ENCODE measurements at places on chromosomes 2 and 18.

GRCh38 chr2:71082402-71083252 is 14.2 kb downstream of the NAGK start:
- DNase-seq: no peak

DNA sequence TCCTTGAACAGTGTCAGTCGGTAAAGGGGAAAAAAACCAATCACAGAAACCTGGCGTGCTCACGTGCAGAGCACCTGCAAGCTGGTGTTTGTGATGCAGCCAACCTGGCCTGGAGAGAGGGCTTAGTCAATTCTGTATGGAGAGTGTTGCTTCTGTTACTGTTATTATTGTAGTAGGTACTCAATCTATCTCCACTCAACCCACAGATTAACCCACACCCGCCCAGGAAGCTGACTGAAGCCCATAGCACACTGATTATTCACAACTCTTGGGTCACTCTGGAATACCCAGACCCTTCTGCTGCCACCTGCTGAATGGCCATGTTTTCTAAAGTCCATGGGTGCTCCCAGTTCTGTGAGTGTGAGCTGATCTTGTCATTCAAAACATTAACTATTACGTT is 53.9 kb downstream of the TNFRSF11A start:
- peak; percentile 54 for DNase-seq

DNA sequence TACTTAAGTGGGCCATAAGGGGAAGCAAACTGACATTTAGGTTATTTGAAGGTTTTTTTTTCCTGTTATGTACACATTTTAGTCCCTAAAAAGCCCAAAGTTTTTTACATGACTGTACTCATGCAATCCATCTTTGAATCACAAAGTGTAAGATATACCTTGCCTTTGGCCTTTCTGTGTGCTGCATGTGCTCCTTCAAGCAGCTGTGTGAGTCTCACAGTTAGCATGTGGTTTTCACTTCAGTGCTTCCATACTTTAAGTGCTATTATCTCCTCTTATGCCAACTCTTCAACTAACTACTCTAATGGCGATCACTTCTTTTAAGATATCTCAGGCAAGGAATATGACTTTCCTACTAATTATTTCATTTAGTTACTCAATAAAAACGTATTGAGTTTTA is 597.1 kb upstream of the ACVR2A start:
- no peak for DNase-seq

DNA sequence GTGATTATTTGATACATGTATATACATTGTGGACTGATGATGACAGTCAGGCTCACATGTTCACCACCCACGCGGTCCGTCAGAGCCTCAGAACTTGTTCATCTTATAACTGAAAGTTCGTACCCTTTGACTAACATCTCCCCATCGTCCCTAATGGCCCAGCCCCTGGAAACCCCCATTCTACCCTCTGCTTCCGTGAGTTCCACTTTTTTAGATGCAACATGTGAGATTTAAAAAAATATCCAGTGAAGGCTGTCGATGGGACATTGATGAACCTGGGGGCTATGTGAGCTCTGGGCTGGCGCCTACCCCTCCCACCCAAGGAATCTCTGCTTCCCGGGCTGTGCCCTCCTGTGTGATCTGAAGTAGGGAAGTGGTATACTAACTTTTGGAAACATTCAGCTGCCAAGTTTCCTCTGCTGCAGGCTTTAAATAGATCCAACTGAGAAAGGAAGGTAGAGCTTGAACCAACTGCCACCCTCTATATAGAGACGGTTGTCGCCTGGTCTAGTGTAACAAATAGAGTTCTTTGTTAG is 163.8 kb downstream of the FAM210A start:
- DNase-seq: no peak

DNA sequence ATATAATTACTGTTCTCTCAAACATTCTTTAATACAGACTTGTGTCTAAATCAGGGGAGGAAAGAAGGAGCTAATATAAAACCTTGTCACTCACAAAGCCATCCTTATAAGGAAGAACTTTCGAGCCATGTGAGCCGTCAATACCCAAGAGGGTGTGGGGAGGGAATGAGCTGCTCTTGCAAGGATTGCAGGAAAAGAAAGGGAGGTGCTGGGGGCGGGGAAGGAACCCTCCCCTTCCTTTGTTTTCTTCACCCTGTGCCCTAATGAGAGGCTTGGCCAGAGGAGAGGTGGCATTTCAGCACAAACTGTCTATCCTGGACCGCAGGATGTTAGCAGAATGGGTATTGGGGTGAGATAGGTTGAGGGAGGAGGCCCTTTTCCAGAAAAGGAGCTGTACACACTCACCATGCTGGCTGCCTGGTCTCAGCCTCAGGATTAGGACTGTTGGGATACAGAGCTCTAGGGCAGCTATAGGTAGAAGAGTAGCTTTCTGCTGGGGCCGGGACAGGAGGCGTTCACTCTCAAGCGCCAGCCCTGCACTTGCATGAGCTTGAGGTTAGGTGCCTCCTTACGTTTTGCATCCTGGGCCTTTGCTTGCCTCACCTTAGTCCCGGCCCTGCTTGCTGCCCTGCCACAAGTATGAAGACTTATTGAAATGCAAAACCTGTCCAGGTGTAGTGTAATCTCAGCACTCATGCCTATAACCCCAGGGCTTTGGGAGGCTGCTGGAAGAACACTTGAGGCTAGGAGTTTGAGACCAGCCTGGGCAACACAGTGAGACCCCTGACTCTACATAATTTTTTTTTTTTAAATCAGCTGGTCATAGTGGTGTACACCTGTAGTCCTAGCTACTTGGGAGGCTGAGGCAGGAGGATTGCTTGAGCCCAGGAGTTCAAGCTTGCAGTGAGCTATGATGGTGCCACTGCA is 190.5 kb downstream of the LOXHD1 start:
- no peak for DNase-seq

DNA sequence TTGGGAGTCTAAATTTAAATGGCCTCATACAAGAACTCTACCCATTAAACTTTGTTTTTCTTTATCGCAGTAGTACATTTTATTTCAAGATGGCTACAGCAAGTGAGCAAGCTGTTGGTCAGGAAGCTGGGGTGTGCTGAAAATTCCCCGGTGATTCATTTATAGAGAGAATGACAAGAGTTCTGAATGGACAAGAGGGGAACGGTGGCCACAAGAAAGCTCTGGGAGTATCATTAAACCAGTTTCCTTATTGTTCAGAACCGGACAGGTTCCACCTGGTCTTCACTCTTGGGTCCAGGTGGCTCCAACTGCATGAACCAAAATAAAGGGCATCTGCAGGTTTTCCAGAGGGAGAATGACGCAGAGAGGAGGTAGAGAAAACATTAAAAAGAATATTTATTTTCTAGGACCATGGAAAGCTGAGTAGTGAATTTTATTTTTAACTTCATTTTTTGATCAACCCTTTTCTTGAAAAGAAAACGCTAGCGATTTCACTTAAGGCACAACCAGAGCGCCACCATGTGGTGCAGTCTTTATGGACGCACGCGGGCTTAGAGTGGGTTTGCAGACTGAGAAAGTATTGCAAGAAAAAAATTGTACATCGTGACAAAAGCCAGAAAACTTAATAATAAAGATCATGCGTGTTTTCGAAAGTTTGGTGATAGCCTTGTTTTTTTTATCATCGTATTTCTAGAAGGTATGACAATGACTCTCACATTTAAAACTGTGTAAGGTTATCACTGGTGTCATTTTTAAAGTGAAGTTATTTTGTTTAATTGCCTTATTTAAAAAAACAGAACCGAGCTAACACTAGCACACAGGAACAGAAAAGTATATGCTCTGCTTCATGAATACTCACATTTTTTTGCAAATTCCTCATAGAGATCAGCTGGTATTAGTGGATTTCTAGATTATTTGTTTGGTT is 97.9 kb upstream of the NOL4 start:
- DNase-seq: peak; percentile 53

DNA sequence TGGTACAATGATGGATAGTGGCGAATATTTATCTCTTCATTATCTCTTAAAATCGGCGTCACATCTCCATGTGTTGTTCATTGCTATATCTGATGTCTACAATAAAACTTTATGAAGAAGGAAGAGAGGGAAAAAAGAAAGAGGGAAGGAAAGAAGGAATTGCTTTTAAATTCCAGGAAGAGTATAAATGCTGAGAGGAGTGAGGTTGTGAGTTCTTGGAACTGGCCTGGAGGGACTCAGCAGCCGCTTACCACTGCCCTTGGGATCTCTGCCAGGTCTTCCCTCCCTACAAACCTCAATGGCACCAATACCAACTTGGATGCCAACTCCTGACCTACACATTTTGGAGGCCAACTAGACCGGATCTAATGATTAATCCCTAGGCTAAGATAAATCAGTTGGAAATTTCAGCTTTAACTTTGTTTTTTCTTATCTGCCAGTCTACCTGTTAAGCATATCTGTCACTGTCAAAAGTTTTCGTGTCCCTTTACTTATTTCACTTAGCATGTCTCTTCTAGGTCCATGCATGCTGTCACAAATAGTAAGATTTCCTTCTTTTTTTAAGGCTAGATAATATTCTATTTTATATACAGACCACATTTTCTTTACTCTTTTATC is 9.8 kb downstream of the SCN9A start:
- DNase-seq: no peak

- DNase-seq: no peak
Observed at GRCh38 chr2:222305516-222306392, 7.0 kb upstream of the PAX3 start.

DNA sequence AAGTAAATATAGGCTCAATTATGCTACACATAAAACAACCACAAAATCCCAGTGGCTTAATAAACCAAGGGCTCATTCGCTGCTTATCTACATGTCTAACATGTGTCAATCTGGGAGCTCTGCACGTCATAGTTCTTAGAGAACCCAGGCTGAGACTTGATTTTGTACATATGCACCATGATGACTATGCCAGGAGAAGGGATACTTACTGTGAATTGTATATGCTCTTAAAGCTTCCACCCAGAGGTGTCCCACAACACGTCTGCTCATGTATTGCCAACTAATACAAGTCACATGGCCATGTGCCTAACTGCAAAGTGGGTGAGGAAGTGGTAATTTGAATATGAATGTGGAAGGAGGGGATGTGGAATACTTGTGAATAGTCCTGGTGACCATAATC is 262.1 kb downstream of the CPS1 start:
- DNase-seq: peak; percentile 94

GRCh38 chr18:57423821-57424220 is 11.4 kb upstream of the ONECUT2 start:
- no peak for DNase-seq

DNA sequence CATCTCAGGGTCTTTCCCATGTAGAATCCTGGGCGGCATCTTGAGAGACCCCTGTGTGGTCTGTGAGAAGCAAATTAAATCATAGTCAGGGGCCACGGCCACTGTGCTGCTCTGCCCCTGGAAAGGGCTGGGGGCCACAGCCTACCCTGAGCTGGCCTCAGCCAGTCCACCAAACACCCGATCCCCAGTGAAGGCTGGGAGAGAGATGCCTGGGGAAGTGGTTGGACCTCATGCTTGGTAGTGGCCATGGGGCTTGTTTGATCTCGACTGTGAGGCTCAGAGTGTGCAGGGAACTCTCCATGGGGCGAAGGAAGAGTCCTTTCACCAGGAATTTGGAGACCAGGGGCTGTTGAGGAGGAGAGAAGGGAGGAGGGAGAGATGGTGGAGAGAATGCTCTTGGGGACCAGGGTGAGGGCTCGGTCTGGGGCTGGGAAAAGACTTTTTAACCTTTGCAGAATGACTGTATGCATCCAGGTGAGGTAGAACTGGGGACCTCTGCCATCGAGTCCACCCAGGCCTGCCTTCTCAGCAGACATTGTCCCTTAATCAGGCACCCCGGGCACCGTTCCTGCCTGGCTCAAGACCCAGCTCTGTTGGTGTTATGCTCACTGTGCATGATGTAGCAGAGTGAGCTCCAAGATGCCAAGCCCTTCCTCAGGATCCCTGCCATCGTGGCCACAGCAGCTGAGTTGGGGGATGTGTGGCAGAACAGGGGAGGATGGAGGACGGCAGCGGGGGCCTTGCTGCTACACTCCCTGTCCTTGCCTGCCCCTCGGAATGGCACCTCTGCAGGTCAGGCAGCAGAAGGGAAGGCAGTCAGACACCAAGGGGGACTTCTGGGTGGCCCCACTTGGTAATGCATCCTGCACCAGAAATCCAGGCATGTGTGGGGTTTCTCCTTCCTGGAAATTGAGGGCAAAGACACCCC is 249.9 kb downstream of the DYSF start:
- DNase-seq: no peak

GRCh38 chr2:101125374-101125773 is 25.8 kb downstream of the TBC1D8 start:
- DNase-seq: peak; percentile 77

DNA sequence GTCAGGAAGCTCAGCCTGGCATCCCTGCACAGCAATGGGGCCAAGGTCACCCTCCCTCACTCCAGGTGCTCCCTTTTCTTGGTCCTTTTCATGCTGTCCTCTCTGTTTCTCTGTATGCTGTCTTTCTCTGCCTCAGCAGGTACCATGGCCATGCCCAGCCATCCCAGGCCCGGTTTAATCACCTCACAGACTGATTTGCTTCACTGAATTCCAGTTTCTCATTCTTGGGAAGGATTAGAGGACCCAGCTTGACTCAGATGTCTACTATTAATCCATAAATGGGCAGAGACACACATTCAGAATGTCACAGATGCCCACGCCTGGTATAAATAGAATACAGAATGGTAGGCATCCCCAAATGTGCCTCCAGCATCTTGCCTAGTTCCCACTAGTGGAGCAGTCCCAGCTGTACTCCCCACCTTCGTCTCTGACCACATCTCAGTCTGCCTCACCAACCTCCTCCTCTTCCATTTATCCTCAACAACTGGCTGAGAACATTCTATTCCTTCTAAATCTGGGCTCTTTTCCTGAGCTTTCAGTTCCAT is 14.2 kb upstream of the L3MBTL4 start:
- DNase-seq: no peak

DNA sequence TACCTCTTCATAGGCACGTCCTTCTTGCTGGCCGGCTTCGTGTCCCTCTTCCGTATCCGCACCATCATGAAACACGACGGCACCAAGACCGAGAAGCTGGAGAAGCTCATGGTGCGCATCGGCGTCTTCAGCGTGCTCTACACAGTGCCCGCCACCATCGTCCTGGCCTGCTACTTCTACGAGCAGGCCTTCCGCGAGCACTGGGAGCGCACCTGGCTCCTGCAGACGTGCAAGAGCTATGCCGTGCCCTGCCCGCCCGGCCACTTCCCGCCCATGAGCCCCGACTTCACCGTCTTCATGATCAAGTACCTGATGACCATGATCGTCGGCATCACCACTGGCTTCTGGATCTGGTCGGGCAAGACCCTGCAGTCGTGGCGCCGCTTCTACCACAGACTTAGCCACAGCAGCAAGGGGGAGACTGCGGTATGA is 2.3 kb downstream of the FZD7 start:
- DNase-seq: no peak

- DNase-seq: no peak
Observed at GRCh38 chr2:71240794-71241193, 13.9 kb upstream of the PAIP2B start.

DNA sequence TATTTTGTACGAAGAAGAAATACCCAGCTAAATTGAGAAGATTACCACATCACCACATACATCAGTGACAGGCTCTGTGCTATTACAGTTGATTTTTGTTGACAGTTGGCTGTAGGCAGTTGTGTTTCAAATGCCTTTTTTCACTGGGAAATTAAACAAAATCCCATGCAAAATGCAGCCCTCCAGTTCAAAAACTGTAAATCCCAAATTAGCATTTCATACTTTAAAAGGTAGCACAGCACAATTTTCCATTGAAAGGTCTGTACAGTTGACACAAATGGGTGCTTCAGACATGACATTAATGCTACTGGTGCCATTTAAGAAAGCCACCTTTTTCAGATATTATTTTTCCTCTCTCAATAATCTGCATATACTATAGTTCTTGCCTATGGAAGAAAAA is 807.2 kb downstream of the BCL11A start:
- no peak for DNase-seq
